ENCODE measurements at places on chromosomes 7 and 10. TPM values are rescaled to one million over a fixed set of nuclear protein-coding genes. Genes with fewer than 3 reads are reported as not detected.

DNA sequence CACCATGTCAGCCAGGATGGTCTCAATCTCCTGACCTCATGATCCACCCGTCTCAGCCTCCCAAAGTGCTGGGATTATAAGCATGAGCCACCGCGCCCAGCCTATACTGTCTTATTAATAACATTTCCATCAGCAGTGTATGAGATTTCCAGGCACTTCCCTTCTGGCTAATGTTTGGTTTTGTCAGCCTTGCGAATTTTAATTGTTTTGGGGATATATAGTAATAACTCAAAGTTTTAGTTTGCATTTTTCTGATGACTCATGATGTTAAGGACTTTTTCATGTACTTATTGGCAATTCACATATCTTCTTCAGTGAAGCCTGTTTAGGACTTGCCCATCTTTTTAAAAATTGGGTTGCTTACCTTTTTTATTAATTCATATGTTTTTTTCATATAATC is 76.0 kb downstream of the TMEM270 start:
- peaks cover 2% of the 10 kb centered on the region for H3K36me3 ChIP-seq
- no peaks in the 10 kb centered on the region for H3K4me1 ChIP-seq
- H3K27ac ChIP-seq = no peak overlapping the region
- H3K4me3 ChIP-seq = no peak overlapping the region

- H3K4me1 ChIP-seq = peaks cover 5% of the 10 kb centered on the region
- H3K27me3 ChIP-seq = no peaks in the 10 kb centered on the region
- DNase-seq = no peak
- no peak overlapping the region for H3K4me3 ChIP-seq
- no peak overlapping the region for H3K27ac ChIP-seq
Observed at GRCh38 chr7:30459591-30460245, 18.9 kb downstream of the NOD1 start.

DNA sequence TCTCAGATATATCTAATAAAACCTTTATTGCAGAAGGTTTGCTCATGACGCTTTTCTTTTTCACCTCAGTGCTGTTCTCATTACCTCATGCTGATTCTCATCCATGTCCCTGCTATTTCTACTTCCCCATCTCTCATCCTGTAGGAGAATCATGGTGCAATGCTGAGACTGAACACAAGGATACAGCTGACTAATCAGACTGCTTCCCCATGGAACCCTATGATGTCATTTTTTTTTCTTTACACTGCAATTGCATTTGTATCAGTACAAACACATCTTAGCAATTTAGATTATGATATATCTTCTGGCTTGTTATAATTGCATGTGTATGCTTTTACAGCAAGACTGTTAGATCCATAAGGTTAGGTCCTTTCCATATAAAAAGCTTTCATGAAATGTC is 93.7 kb downstream of the SEMA3A start:
- no peak for DNase-seq
- H3K27me3 ChIP-seq = no peaks in the 10 kb centered on the region
- no peaks in the 10 kb centered on the region for H3K36me3 ChIP-seq
- no peak overlapping the region for H3K27ac ChIP-seq

Gene PDLIM1
- 1.1 TPM for total RNA-seq

DNA sequence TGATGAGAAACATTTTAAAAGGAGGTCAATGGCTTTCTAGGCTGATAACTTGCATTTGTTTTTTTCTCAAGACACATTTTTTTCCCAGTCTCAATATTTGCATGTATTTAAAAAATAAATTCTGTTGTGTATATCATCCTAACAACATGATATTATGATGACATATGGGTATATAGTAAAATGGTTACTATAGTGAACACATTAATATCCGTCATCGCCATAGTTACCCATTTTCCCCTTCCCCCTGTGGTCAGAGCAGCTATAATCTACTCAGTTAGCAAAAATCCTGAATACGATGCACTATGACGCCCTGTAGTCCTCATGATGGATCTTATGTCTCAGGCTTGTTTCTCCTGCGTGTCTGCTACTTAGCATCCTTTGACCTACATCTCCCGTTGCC is 60.9 kb upstream of the ZPBP start:
- H3K4me3 ChIP-seq = no peak overlapping the region
- H3K27me3 ChIP-seq = no peaks in the 10 kb centered on the region
- H3K36me3 ChIP-seq = peaks cover 13% of the 10 kb centered on the region
- no peak for DNase-seq

DNA sequence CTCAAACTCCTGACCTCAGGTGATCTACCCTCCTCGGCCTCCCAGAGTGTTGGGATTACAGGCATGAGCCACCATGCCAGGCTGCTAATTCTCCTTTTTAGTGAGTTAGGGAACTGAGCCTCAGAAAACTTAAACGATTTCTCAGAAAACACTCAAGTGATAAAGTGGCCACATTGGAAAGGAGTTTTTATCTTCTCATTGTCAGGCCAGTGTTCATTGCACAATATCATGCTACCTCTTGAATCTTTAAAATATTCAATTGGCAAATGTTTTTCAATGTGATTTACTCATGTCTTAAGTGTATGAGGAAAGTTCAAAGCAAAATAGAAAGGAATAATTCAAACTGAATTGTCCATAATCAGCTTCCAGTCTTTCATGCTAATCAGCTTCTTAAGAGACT is 80.7 kb downstream of the ITGB8 start:
- no peak overlapping the region for H3K4me3 ChIP-seq
- H3K36me3 ChIP-seq = no peaks in the 10 kb centered on the region
- H3K27ac ChIP-seq = no peak overlapping the region
- no peaks in the 10 kb centered on the region for H3K4me1 ChIP-seq
- no peak for DNase-seq

- no peaks in the 10 kb centered on the region for H3K36me3 ChIP-seq
- DNase-seq = no peak
- no peaks in the 10 kb centered on the region for H3K27me3 ChIP-seq
- no peaks in the 10 kb centered on the region for H3K4me1 ChIP-seq
- H3K4me3 ChIP-seq = no peak overlapping the region
Observed at GRCh38 chr10:125002047-125002422, 60.1 kb downstream of the ZRANB1 start.

- H3K27ac ChIP-seq = no peak overlapping the region
- H3K4me1 ChIP-seq = no peaks in the 10 kb centered on the region
- H3K4me3 ChIP-seq = no peak overlapping the region
- no peaks in the 10 kb centered on the region for H3K36me3 ChIP-seq
- DNase-seq = no peak
- no peaks in the 10 kb centered on the region for H3K27me3 ChIP-seq
Observed at GRCh38 chr10:108244443-108245228, 1080.1 kb upstream of the SORCS1 start.

- no peak for DNase-seq
- H3K27me3 ChIP-seq = no peaks in the 10 kb centered on the region
- no peak overlapping the region for H3K27ac ChIP-seq
Observed at GRCh38 chr10:108696792-108697477, 1226.4 kb downstream of the XPNPEP1 start.

GRCh38 chr7:137696988-137697387 is 149.8 kb downstream of the DGKI start:
- H3K4me1 ChIP-seq = no peaks in the 10 kb centered on the region
- H3K27me3 ChIP-seq = peaks cover 13% of the 10 kb centered on the region
- no peak overlapping the region for H3K27ac ChIP-seq
- no peak for DNase-seq
- no peak overlapping the region for H3K4me3 ChIP-seq

GRCh38 chr7:131143869-131144268 is 183.8 kb upstream of the MKLN1 start:
- no peaks in the 10 kb centered on the region for H3K36me3 ChIP-seq
- no peak overlapping the region for H3K4me3 ChIP-seq
- H3K27ac ChIP-seq = no peak overlapping the region
- no peak for DNase-seq
- no peaks in the 10 kb centered on the region for H3K27me3 ChIP-seq

Gene AGBL3
- 2.7 TPM for total RNA-seq

All from activated CD8-positive, alpha-beta T cell treated with anti-CD3 and anti-CD28 coated beads for 36 hours (primary cell).